ENCODE measurements at places on chromosomes 12 and 14.
A peak's percentile ranks its signal among the peaks of the same experiment; 100 is the strongest.

DNA sequence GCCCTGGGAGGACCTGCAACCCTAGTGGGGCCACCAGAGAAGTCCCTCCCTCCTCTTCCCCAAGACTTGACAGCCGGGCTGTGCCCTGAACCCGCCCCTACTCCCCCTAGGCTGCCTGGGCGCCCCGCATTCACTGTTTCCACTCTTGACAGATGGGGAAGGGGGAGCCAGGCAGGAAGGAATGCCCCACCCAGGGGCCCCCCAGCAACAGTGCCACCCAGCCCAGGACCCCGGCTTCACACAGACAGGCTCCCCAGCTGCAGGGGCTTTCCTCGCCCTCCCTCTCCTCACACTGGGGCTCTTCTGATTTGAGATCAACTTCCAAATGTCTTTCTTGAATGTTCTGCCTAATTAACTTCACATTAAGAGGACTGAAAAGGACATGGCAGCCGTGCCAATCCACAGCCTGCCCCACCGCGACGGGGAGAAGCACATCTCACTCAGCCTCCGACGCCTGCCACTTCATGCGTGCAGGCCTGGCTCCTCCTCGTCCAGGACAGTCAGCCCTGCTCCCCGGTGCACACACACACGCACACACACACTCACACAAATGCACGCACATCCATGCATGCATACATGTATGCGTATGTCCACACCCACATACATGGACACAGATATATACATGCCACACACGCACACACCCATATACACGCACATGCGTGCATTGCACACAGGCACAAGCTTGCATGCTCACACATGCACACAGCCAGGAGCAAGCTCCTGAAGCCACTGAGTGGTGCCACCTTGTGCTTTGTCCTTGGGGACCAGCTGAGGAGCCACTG, 19.6 kb upstream of the C14orf180 start:
- no peak for DNase-seq

DNA sequence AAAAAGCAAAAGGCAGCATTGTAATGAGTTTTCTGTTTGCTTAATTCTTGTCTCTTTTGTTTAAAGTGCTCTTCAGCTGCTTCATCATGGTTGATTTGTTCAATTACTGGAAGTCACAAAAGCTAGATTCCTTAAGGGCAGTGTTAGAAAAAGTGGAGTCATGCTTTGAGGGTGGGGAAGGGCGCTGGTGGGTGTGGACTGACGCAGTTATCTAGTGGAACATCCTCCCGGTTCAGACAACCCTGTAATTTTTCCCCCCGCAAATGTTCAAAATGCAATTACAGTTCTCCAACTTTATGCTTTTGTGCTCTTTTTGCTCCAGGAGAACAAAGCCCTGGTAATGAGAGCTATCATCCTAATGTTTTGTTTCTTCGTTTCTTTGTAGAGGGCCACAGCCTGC, 2.1 kb downstream of the AKAP6 start:
- DNase-seq, result no peak

DNA sequence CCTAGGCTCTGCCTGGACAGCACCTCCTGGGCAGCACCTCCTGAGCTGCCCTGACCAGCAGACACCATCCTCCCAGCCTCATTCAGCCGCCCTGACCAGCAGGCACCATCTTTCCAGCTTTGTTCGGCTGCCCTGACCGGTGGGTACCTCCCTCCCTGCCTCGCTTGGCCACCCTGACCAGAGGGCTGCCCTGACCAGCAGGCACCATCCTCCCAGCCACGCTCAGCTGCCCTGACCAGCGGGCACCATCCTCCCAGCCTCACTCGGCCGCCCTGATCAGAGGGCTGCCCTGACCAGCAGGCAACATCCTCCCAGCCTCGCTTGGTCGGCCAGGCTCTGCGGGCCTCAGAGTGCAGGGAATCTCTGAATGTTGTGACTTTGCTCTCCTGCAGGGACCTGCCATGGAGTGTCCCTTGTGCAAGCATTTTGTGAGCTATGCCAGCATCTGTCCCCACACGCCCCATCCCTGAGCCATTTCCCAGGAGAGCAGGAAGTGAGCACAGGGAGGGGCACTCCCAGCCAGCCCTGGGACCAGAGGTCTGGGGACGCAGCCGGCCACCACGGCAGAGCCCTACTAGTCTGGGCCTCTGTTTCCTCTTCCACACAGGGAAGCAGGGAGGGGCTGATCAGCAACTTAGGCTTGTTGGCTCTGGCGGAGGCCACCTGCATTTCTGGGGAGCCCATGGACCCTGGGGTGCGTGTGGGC, 265.5 kb downstream of the SEC23A start:
- DNase-seq, result no peak

- no peak for DNase-seq
Measured at GRCh38 chr14:100313464-100314230, 7.4 kb upstream of the SLC25A29 start.

DNA sequence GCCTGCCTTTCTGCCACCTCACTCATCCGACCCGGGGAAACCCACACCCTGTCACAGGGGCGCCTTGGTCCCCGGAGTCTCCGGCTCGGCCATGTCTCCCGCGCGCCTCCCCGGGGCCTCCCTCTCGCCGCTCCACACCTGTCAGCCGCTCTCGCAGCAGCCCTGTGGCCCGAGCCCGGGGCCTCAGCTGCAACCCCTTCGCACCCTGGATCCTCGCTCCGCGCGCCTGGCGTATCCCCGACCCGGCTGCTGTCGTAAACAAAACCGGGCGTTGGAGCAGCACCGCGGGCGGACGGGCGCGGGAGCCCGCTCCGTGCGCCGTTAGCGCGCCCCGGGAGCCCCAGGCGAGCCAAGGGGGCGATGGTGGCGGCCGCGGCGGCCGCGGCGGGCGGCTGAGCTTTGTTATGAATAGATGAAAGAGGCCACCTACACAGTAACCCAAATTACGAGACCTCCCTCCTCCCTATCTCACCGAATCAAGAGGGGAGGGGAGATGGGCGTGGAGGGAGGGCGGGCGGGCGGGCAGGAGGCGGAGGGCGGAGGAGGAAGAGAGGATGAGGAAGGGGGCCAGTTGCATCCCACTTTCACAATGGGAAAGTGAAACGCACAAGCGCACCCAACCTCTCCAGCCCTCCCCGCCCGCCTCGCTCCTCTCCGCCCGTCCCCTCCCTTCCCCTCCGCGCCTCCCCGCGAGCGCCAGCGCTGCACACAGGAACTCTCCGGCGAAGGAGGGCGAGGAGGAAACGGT, at the start of gene PLXNC1:
Gene PLXNC1, plus strand, starts transcription at position 587 of the 748 bp plus-strand sequence. CDS start 395 bp downstream, outside the sequence.
- DNase-seq, result peak; percentile 54

DNA sequence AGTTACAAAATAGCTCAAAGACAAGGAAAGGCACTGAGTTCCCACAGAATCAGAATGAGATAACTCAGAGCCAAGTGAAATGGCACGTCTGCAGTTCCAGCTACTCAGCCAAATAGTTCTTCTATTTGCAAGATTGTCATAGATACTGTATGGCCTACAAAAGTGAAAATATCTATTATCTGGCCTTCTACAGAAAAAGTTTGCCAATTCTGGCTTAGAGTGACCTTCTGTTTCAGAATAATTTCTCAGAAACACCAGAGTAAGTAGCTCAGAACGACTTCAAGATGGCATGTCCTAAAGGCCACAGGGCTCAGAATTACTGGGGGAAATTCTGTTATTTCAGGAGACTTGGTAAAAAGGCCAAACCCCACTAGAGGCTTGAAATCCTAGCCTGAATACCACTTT, 10.7 kb upstream of the RTRAF start:
- no peak for DNase-seq

DNA sequence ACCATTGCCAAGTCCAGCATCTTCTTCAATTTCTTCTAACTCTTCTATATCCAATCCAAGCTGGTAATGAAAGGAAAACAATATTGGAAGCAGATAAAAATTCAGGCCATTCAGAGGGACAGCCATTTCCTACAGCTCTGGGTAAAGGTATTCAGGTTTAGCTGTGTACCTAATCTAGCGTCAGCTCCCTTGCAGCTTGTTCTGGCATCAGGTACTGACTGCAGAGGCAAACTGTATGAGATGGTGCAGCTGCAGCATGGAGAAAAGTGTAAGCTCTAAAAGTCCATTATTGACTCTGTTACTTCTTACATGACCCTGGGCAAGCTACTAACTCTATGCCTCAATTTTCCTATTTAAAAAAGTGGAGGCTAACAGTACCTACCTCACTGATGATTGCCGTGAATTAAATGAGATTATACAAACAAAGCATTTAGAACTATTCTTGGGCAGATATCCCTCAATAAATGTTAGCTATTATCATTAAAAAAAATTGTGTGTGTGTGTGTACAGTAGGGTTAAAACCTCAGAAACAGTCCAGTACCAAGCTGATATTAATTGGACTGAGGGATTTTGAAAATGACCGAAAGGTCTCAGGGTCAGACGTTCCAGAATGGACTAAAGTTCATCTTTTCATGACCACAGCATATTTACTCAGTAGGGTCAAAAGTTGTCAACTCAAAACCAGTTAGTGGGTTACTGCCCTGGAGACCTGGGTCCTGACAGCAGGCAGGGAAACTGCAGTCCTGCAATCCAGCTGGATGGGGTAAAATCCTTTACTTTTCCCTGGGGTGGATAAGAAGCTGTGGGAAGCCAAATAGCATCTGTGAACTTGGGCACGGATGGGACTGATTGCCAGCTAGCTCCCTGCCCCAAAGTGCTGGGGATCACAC, 8.9 kb downstream of the PYGL start:
- no peak for DNase-seq

- DNase-seq, result peak; percentile 18
Measured at GRCh38 chr12:76029982-76030340, 1.6 kb downstream of the PHLDA1 start.

- DNase-seq, result no peak
Measured at GRCh38 chr12:88418856-88419497, 161.3 kb downstream of the KITLG start.

GRCh38 chr14:97878727-97879126, 1081.5 kb downstream of the VRK1 start:
- no peak for DNase-seq

DNA sequence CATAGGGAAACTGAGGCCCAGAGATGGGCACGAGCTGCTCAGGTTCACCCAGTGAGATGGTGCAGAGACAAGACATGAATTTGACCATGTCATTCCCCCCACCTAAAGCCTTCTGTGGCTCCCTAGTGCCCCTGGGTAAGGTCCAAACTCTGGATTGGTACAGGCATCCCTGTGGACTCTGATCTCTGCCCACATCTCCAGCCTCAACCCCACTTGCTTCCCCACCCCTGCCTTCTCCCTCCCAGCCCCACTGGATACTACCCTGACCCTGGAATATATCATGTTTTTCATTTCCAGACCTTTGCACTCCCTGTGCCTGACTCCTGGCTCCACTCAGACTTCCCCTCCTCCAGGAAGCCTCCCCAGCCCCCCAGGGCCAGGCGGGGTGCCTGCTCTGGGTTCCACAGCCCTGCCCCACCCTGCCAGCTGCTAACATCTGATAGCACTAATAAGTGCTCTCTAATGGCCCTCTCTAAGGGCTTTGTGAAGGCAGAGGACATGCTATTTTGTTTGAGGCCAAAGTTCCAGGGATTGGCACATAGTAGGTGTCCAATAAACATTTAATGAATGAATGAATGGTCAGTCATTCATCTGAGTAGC, 1.1 kb upstream of the SDSL start:
- DNase-seq, result no peak

- no peak for DNase-seq
Measured at GRCh38 chr12:74317078-74317601, 220.5 kb upstream of the ATXN7L3B start.

DNA sequence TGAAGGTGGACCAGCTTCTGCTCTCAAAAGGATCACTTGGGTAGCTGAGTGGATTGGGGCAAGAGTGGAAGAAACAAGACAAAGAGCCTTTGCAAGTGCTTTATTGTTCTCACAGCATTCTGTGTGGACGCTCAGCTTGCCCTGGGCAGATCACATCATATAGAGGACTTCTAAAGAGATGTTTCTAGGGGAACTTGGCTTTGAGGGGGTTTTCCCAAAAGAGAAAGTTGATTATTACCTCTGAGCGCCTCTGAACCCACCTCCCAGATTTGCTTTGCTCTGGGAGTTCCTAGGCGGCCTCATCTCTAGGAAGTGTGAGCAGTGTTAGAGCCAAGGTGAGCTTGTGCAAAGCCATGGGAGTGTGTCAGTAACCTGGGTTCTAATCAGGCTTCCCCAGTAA, 81.7 kb downstream of the RIN3 start:
- DNase-seq, result no peak

DNA sequence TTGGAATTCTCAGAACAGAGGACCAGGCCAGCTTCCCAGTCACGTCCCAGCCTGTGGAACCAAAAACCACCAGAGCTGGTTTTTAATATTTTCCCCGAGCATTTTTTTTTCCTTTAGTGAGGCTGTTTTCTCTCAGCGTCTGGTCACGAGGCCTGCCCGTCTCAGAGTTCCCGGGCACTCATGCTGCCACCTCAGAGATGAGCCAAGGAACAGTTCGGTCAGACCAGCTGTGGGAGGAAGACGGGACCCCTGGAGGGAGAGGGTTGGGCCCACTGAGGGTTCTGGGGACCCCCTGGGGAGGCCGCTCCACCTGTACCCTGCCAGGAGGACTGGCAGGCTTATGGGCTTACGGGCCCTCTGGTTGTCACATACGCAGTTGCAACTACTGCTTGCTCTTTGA, 39.9 kb downstream of the JDP2 start:
- no peak for DNase-seq

DNA sequence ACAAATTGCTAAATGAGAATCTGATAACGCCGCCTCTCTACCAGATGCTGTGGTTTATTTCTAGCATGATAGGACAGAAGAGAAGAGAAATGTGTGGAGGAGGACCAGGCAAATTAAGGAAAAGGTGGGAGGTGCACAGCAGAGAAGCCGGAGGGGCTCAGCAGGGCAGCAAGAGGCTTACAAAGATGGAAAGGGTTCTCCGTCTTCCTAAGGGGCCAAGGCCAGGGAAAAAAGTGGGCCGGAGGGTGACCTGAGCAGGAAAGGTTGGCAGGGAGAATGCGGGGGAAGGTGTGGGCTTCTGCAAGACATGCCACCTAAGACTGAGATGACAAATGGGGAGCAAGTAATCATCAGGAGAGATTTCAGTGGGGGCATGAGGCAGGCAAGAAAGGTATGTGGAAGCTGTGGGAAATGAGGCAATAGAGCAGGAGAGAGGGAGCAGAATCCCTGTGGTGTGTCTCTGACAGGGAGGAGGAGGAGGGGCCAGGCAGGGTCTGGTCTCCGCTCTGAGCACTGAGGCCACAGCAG, 18.7 kb downstream of the MANSC1 start:
- DNase-seq, result no peak

DNA sequence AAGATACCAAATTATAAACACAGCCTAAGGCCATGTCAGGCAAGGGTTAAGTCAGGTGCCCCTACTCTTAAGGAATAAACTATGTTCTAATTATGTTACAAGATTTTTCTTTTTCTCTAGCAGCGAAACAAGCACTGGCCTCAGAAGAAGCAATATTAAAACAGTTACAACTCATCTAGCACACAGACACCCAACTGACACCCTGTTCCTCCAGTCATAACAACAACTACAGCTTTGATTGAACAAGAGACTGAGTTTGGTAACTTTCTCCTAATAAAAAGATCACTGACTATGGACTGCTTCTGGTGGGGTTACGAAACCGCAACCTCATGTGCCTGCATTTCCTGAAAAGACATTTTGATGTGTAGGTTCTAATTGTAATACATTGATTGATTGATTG, 3.3 kb upstream of the DAO start:
- no peak for DNase-seq

GRCh38 chr12:119592232-119592631, 1.3 kb upstream of the TMEM233 start:
- no peak for DNase-seq
